Glutamatergic neuron (in vitro differentiated cells): ENCODE measurements at places on chromosomes 4 and X. TPM values are rescaled to one million over a fixed set of nuclear protein-coding genes. Genes with fewer than 3 reads are reported as not detected.
A peak's percentile ranks its signal among the peaks of the same experiment; 100 is the strongest.

DNA sequence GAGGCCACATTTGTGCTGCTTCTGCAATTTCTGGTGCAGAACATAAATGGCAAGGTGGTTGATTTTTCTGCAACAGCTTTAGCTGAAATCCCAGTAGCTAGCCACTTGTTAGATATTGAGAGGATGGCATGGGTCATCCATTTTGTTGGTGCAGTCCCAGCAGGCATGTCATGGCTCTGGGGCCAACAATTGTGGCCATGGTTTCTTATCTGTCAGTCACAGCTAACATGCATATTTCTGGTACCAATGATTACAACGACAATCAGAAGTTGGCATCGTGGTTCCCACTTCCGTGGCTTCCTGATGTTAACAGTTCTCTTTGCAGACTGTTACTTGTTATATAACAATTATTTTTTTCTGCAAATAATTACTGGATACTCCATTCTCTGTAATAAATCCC is 42.8 kb upstream of the PRKG2 start:
- no peak for DNase-seq

GRCh38 chr4:3822230-3822947 is 56.2 kb downstream of the ADRA2C start:
- DNase-seq = no peak

GRCh38 chr4:175109933-175110332 is 191.8 kb downstream of the ADAM29 start:
- DNase-seq = no peak

DNA sequence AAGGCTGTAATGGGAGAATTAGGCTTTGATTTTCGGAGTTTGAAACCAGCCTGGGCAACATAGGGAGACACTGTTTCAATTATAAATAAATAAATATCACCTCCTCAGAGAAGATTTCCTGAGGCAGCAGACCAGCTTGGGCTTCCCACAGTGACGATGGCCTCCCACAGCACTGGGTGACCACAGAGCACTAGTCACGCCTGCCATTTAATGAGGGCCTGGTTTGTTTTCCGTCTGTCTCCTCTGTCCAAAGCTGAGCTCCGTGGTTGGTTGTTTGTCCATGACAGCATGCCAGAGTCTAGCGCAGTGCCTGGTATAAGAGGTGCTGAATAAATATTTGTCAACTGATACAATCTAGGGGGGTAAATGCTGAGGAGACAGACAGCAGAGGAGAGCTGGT is 10.4 kb upstream of the PDGFRA start:
- DNase-seq = no peak

- DNase-seq = no peak
Observed at GRCh38 chrX:74902806-74903205, 22.4 kb downstream of the NEXMIF start.

Gene FGG
- total RNA-seq = not detected

- no peak for DNase-seq
Observed at GRCh38 chr4:16000708-16001483, 37.9 kb upstream of the FGFBP2 start.

DNA sequence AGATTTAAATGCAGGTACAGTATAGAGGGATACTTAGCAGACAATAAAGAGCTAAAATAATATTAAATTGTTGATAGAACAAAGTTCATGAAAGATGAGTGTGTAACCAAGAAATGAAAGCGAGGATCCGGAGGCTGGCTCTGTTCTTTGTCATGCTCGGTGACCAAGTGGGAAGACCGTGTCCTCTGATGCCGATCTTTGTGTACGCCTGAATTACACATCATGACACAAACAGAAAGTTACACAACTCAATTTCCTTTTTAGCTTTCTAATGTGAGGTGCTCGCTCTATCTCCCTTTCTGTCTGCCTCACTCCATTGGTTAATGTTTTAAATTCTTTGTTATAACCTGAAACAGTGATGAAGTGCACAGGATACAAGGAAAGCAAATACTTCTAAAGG is 114.8 kb upstream of the NEIL3 start:
- DNase-seq = no peak

GRCh38 chr4:5708449-5709206 is at the start of gene EVC2:
Gene EVC2 (minus strand): TSS chr4:5708559. CDS start chr4:5708513, 46 bp downstream.
- peak; percentile 65 for DNase-seq

DNA sequence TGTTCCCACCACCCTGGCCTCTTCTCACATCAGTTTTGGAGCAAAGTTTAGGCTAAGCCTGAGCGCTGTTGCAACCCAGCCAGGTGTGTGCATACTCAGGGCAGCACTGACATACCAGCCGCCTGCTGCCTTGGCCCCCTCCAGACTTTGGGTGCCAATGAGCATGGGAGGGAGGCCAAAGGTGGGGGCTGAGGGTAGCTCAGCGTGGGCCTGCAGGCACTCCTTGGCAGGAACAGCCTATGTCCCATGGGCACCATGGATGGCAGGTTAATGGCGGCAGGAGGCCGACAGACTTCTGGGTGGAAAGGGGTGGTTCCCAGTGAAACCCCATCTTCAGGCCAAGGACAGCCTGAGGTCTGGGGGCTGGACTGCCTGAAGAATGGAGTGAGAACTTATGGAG is 462.2 kb downstream of the ADGRL3 start:
- DNase-seq = no peak

DNA sequence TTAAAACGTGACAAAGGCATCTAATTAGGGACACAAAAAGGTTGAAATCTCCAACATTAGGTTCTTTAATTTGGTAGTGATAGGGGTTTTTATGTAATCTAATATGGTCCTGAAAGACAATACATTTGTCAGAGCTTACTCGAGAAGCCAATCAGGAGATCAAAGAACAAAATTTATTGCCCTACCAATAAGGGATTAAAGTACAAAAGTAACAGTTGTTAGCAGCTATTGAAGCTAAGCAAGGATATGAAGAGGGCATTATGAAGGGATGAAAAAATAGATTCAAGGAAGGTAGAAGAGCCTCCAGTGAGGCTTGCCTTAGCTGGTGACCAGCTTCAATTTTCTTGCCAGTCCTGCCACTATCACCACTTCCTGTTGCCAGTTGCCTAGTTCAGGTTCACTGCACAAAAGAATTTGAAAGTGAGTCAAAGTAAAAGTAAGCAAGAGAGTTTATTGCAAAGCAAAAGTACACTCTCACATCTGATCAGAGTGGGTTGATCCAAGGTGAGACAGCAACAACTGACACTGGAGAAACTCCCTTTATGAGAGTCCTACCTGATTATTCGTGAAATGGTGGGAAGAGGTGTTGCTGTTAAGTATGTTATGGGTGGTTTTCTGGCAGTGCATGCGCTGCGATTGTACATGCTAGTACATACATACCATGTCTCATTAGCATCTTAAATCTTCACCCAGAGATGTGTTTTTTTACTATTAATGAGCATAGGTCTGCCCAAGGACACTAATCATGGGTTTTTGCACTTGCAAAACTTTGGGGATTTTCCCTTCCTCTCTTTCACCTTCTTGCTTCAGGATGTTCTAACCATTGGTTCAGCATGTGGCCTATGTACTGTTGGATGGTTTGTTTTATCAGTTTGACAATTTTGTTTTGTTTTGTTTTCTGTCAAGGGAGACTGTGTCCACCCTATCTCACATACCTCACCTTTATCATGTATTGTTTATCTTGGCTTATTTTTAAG is 263.2 kb upstream of the ITM2A start:
- DNase-seq = no peak

GRCh38 chr4:5209862-5210261 is 158.6 kb downstream of the STK32B start:
- no peak for DNase-seq

Gene MAML3
- total RNA-seq = 59.4 TPM

Gene NEIL3
- total RNA-seq = 1.4 TPM

DNA sequence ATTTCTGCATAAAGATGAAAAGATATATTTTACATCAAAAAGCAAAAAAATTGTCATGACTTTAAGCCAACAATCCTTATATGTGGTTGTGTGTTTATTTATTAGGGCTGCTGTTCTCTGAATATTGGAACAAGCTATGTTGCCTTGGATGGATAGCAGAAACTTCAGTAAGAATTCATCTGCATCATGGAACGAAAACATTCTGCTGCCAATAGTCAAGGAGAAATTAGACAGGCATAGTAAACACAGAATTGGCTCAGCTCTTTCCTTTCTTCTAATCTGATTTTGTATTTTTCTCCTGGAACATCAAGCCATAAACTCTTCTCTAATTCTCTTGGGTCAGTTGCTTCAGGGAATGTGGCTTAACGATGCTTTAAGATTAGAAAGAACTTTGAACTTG is 1257.0 kb downstream of the NLGN4X start:
- DNase-seq = no peak

- DNase-seq = no peak
Observed at GRCh38 chr4:57162499-57163019, 52.4 kb upstream of the IGFBP7 start.

DNA sequence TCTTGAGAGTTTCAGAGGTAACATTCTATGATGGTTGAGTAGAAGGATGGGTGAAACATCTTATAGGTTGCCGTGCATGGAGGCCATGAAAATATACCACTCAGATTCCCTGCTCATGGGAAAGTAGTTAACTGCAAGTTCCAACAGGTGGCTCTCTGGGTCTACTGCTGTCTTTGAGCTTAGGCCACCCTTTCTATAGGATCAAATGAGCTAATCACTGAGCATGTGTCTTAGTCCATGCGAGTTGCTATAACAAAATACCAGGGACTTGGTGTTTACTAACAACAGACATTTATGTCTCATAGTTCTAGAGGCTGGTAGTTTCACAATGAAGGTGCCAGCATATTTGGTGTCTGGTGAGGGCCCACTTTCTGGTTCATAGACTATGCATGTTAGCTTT is 144.8 kb upstream of the UNC5C start:
- no peak for DNase-seq

- DNase-seq = no peak
Observed at GRCh38 chr4:119942806-119943205, 123.8 kb downstream of the MAD2L1 start.

GRCh38 chr4:4888695-4889094 is 29.2 kb downstream of the MSX1 start:
- no peak for DNase-seq

- no peak for DNase-seq
Observed at GRCh38 chrX:41720125-41720779, 3.7 kb upstream of the GPR82 start.

Gene SMIM10
- total RNA-seq = not detected

Gene CWH43
- total RNA-seq = not detected

DNA sequence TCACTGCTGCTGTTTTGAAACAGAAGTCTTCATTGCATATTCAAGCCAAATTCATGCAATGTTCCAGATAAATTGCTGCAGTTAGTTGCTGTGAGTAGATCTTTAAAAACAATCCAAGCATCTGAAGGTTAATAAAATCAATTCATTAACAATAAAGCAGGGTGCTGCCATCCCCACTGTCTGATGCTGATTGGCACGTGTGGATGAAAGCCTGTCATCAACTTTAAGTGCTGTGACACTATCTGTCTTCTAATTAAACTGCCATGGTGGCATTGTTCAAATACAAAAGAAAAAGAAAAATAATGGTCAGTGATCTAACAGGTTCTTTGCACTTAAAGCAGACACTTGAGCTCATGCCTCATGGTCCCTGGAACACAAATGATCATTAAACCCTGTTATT is 63.0 kb upstream of the MND1 start:
- no peak for DNase-seq

Gene AKAP14
- total RNA-seq = not detected

- no peak for DNase-seq
Observed at GRCh38 chrX:70769659-70770227, 138.8 kb downstream of the TEX11 start.

DNA sequence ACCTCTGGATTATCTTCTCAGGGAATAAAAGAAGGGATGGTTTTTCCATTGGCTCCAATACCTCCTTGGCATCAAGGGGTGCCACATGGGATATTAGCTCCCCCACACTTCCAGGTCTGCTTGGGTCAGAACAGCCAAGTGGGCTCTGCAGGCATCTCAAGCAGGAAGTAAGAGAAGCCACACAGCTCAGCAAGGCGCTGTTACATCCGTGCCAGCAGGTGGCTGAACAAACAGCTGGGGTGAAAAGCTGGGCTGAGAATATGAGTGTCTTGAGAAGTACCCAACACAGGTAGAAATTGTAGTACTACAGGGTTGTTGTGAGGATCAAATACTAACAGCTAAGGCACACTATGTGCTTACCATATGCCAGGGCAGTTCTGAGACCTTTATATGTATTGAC is 76.7 kb upstream of the TMEM150C start:
- no peak for DNase-seq

DNA sequence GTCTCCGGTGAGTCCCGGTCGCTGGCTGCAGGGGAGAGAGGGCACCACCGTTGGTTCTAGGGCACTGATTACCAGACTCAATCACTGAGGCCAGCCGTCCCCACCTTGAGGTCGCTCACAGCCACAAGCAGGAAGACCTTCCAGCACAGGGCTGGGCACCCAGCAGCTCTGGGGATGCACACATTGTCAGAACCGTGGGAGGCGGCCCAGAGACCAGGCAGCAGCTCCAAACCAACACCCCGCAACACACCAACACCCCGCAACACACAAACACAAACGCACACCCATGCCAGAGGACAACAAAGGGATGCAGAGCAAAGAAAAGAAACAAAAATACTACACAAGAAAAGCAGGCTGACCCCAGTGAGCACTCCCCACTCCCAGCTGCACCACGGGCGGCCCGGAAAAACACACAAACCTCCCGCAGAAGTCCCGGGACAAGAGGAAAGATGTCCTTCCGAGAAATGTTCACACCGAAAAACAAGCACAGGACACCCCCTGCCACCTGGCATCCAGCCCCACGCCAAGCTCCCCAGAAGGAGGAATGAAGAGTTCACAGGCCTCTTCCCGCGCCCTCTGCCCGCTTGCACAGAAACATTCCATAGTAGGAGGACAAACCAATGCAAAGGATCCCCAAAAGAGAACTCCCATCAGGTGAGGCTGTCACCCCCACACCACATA is 3.2 kb downstream of the HMX1 start:
- DNase-seq = no peak

DNA sequence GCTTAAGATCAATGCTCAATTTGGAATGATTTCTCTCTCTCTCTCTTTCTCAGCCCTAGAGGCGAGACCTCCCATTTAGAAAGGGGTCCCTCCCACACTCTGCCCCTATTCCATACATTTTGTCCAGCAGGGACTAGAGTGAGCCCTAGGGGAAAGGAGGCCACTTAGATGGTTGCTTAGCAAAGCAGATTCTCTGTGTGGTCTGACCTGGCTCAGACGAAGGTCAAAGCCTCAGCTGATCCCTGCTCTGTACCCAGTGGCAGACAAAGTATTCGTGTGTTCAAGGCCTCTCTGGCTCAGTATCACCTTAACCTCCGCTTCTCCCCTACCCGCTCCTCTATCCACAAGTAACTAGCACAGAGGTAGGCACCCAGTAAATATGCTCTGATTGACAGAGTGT is 78.4 kb downstream of the HPRT1 start:
- DNase-seq = no peak

Gene KLKB1
- 0.29 TPM for total RNA-seq

Gene ATP8A1
- 278 TPM for total RNA-seq

GRCh38 chr4:142396279-142396678 is 449.8 kb downstream of the INPP4B start:
- DNase-seq = no peak

Gene MAGEE2
- total RNA-seq = not detected

- DNase-seq = no peak
Observed at GRCh38 chrX:133269168-133269567, 51.0 kb upstream of the TFDP3 start.
